Stimulated activated CD8-positive, alpha-beta memory T cell treated with anti-CD3 and anti-CD28 coated beads, Interleukin-15, amount 100 ng/mL, for 48 hours (primary cell): ENCODE measurements at places on chromosomes 5 and 9.
A peak's percentile ranks its signal among the peaks of the same experiment; 100 is the strongest.

- DNase-seq, result peak; percentile 64
These were observed 68.3 kb downstream of the KCNIP1 start for GRCh38 chr5:170571875-170572852.

DNA sequence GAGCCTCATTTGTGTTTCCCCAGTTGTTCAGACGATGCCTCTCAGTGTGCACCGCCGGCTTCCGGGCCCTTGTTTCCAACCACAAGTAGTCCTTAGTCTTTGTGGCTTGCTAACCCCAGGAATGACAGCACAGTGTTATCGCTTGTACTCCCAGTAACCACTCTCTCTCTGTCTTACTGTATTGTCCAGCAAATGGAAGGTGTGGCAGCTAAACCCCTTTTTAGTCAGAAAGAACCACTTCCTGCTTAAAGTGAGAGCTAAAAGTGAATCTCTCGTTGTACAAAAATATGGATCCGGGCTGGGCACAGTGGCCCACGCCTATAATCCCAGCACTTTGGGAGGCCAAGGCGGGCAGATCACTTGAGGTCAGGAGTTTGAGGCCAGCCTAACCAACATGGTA is 61.3 kb downstream of the ENC1 start:
- DNase-seq, result peak; percentile 59

DNA sequence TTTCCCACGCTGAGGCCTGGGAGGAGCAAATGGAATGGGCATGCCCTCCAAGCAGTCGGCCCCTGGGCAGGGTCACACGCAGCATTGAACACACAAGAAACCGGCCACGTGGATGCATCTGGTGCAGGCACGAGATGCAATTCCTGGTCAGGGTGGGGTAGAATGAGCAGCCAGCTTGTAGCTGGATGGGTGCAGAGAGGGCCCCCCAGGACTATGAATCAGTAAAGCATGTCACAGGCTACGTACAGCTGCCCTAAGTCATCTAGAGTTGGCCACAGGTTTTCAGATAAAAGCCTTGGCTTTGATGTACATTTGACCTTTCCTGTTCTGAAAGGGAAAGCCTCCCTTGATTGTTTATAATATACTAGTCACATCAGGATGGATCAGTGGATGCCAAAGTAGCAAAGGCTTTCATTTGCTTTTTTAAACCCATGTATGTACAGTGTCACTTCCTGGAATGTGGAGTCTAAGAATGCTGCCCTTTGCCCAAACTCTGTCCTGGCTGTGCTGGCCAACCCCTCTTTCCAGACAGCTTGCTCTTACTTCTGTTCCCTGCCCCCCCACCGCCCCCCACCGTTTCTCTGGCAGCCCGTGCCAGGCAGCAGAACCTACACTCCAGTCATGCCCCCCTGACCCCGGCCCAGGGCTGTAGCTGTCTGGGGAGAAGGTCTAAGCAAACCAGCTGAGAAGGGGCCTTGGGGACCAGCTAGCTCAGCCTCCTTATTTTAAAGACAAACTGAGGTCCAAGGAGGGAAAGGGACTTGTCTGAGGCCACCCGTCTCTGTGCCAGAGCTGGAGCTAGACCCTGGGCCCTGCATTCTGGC is 169.2 kb downstream of the HSPA4 start:
- DNase-seq, result no peak

DNA sequence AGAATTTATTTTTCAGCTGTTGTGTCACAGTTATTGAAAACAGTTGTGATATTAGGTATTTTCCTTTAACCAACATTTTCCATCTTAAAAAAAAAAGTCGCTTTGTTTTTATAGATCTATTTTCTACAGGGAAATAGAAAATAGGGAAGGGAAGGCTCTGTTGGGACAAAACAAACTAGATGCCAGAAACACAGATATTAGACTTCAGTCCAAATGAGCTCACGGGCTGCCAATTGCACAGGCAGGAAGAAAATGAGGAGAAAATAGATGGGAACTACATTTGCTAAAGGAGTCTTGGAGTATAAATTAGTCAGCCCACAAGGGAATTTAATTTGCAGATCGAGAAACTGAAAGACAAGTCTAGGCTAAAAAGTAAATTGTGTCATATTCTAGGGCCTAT is 21.4 kb upstream of the ISOC1 start:
- no peak for DNase-seq

DNA sequence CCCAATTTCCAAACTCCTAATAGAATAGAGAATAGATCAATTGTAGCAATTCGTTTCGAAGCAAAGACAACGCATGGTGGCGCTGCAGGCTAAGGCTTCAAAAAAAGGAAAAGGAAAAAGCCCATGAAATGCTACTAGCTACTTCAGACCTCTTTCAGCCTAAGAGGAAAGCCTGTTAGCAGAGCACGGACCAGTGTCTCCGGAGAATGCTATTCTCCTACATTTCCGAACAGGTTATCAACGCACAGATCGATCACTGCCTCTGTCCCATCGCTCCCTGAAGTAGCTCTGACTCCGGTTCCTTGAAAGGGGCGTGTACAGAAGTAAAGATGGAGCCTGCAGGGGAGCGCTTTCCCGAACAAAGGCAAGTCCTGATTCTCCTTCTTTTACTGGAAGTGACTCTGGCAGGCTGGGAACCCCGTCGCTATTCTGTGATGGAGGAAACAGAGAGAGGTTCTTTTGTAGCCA is at the start of gene PCDHB15:
PCDHB15 (plus strand) TSS at position 146 of the 468 bp plus-strand sequence; CDS start at position 330, 184 bp downstream.
- no peak for DNase-seq

DNA sequence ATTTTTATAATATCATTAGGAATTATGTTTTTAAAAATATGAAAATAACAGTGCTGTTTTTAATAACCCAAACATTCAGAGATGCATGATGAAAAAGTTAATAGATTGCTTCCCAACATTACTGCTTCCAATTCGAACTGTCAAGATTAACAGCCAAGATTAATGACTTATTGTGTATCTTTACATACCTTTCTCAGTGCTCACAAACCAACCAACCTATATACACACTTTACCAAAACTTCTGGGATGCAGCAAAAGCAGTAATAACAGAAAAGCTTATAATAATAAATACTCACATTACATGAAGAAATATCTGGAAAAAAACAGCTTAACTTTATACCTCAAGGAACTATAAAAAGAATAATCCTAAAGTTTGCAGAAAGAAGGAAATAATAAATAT is 82.1 kb downstream of the TMEM232 start:
- no peak for DNase-seq

DNA sequence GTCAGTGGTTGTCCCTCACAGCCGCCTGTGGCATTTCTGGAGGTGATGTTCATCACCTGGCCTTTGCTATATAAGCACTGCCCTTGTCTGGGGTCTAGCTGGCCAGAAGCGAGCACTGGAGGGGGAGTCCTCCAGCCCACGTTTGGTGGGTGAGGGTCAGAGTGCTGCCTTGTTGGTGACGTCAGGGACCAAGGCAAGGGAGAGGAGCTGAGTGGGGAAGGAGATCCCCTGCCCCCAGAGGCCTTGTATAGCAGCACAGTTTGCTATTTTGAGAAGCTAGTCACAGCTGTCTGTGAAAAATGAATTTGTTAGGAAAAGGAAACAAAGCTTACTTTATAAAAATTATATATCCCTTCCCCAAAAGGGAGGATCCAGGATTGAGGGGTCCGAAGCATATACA is 49.8 kb downstream of the SYK start:
- no peak for DNase-seq

DNA sequence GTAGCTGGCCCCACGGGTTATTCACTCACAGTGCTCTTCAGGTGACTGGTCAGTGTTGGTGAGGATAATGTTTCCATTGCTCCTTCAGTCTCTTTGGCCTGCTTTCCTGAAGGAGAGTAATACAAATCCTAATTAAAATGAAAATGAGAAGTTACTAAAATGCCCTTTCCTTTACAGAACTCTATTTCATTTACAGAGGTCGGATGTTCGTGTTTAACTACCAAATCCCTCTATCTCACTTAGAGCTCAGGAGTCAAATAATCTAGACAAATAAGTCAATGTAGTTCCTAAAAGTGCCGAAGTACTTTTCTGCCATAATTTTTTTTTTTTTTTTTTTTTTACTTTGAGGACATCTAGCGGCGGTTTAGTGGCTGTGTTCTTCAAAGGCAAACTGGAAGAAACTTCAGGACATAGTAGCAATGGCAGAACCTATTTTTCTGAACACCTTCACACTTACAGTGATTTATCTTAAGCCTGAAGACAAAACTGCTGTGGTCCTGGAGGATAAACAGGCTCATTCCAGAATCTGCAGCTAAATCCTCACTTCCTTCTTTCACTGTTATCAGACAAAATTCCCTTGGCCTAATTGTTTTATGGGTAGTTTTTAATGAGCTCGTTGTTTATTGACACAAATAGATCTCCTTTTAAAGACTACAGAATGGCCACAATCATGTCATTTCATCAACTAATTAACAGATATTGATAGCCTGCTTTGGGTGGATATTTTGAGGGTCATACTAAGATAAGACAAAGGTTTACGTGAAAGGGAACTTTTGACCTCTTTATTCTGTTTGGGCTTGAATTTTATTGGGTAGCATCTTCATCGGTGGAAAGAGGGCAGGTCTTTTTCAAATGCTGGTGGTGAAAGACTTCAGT is 207.6 kb upstream of the DMRTA1 start:
- DNase-seq, result no peak

- DNase-seq, result no peak
These were observed 45.7 kb upstream of the IRX2 start for GRCh38 chr5:2797160-2797559.

GRCh38 chr9:132146039-132146438 is 15.8 kb upstream of the NTNG2 start:
- DNase-seq, result no peak

GRCh38 chr5:150734579-150735384 is 24.0 kb downstream of the DCTN4 start:
- DNase-seq, result no peak

DNA sequence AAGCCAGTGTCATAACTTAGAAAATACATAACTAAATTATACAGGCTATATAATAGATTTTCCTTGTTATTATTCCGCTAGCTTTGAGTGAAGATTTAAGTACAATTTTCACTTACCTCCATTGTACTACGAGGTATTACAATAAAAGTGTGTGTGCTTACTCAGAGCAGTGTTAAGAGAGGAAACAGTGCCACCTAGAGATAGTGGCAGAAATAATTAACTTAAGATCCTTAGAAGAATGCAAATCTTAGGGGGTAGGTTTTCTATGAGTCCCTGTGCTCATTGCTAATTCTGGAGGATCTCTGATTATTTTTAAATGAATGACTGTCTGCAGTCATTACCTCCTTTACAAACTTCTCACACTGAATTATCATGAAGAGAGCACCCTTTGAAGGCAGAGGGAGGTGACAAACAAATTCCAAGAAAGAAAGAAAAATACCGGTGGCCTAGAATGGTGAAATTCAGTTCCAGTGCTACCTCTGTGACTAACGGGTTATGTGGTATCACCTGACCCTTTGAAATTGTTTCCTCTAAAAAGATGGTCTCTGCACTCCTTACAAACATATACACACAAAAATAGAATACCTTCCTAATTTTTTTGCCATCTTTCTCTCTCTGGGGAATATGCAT is 379.8 kb downstream of the TRIM36 start:
- DNase-seq, result no peak

DNA sequence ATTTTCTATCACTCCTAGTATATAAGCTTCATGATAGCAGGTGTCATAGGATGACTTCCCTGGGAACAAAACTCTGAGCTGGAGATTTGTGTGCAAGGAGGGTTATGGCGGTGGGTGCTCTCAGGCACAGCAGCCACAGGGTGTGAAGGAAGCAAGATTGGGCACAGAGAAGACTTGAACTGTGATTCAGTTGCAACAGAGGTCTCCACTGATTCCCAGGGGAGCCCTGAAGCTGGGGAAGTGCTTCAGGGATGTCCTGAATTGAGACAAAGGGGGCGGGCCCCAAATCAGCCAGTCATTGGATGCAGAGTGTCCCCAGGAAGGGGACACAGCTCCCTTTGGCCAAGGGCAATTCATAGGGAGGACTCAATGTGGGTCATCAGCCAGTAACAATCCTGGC is 44.4 kb upstream of the ANKRD55 start:
- no peak for DNase-seq

- DNase-seq, result no peak
These were observed 386.1 kb upstream of the MPDZ start for GRCh38 chr9:13665418-13666066.

- no peak for DNase-seq
These were observed 374.2 kb downstream of the MAN2A1 start for GRCh38 chr5:110063640-110064602.

GRCh38 chr9:38344566-38345324 is 47.8 kb upstream of the ALDH1B1 start:
- DNase-seq, result no peak

DNA sequence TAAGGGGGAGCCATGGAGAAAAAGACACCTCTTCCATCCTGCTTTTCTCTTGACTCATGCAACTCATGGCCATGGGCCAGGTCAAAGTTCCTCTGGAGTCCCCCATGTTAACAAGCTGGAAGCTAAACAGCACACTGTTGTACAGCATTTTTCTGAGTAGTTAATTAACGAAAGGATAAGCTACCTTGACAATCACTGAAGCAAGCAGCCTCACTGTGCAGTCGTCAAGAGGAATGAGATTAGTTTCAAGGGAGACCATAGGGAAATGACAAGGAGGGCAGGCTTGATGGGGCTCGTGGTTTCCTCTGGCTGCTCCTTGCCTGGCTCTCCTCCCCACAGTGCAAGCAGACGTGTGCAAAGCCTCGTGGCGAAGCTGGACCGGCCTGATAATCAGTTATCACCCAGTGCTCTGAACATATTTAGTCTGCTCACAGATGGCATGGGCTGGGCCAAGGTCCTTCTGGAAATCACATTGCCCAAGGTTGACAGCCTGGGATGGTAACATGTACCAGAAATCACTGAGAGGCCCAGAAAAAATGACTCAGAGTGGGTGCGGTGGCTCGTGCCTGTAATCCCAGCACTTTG is 209.5 kb downstream of the SLIT3 start:
- no peak for DNase-seq

GRCh38 chr9:69961843-69962242 is 81.8 kb upstream of the MAMDC2 start:
- no peak for DNase-seq

DNA sequence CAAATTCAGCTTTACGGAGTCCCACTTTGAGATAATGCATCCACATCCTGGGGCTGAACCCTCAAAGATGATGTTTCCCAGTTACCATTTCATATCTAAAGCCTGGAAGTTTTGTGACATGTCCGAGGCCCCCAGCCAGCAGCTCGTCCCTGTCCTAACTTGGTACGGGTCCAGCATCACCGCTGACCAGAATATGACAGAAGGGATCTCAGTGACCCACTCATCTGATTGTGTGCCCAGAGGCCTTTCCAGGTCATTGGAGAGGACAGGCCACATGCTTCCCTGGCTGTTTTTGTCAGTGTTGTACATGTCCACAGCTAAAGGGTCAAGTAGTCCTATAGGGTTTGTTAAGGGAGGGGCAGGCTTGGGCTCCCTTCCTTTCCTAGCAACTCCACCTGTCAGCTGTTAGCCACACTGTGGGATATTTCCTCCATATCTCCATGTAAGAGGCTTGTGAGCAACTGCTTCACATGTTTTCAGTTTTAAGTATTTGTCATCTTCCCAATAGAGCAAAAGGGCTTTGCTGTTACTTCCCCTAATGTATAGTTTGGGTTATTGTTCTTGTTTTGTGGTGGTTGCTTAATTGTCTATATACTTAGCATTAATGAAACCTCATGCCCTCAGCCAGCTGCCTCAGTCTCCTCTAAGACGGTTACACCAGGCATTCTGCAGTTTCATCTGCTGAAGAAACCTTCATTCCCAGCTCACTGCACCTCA is 33.4 kb downstream of the SECISBP2 start:
- no peak for DNase-seq

- DNase-seq, result no peak
These were observed 276.3 kb downstream of the COX7C start for GRCh38 chr5:86894056-86894455.
